Activated CD4-positive, alpha-beta T cell treated with anti-CD3 and anti-CD28 coated beads, Interleukin-10, Interleukin-2, amounts not matched to agents 100 ng/mL and 50 ng/mL, durations not matched to agents 16 hours and 8 hours (primary cell): ENCODE measurements at places on chromosomes 2 and 18.

DNA sequence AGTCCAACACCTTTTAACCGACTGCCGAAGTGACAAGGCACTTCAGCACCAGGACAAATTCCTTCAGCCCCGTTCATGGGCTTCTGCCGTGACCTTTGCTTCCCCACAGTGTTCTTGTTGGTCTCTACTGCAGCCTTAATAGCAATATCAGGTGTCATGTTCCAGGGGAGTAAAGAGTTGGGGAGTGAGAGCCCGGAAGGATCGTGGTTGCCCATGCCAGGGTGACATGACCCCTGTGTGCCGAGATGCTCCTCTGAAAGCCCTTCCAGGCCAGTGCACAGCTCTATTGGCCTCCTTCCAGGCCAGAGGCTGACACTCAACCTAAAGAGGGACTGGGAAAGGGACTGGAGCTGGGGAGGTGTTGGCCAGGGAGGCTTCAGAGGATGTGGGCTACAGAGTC is 279.2 kb downstream of the CYRIA start:
- DNase-seq = no peak

- no peak for DNase-seq
Measured at GRCh38 chr2:235580426-235581157, 86.7 kb downstream of the AGAP1 start.

DNA sequence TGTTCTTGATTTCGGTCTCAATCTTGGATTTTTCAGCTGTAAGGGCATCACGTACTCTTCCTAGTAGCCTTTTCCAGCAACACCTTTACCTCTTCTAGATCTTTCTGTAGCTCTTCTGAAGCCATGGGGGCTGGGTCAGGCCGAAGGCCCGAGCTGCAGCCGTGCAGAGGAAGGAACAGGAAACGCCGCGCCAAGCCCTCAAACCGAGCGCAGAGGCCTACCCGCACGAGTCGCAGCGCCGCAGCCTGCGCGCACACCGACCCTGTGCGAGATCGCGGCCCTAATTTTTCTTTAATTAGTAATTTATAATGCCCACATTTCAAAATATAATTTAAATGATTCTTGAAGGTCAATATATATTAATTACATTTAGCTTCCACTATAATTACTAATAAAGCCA is 483.8 kb downstream of the NUP35 start:
- no peak for DNase-seq

GRCh38 chr2:12397854-12398253 is 318.9 kb upstream of the TRIB2 start:
- no peak for DNase-seq

DNA sequence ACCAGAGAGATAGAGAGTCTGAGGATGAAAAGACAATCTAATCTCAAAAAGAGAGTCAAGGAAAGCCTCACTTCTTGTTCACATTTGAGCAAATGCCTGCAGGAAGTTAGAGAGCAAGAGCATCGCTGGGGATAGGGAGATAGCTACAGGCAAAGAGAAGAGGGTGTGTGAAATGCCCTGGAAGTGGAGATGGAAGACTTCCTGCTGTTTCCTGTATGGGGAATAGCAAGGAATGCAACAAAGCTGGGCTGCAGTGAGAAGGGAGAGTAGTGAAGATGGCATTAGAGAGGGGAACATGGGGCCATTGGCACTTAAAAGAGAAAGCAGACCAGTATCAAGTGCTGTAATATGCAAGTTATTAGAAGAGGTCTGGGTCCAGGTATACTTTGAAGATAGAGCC is 488.6 kb downstream of the METTL4 start:
- DNase-seq = no peak

DNA sequence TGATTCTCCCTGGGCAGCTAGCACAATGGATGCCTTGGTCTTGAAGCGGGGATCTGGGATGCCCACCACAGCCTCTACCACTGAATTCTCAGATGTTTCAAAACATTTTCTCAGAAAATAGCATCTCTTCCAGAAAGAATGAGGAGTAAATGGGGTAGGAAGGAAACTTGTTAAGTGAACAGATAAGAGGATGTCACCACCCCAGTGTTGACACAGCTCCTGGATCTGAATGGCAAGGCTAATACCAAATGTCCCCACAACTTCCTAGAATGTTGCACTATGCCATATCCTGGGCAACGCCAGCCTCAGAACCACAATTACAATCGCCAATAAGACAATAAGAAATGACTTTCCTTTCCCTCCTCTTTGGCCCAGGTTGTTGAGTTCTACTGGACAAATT is 177.2 kb downstream of the BCL11A start:
- DNase-seq = no peak

DNA sequence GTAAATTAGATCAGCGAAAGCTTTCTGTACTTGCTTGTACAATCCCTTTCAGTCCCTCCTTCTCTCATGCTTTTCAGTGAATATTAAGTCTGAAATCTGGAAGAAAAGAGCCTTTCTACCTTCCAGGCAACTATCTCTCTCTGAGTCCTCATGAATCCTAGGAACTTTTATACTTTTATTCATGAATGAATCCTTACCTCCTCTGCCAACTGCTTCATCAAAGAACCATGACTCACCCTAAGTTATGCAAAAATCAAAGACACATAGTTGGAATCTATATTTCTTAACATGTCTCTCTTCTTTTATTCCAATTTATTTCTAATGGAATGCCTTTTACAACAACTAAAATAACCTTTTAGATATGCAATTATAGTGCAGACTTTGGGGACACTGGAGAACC is 394.2 kb downstream of the CLIP4 start:
- DNase-seq = no peak

DNA sequence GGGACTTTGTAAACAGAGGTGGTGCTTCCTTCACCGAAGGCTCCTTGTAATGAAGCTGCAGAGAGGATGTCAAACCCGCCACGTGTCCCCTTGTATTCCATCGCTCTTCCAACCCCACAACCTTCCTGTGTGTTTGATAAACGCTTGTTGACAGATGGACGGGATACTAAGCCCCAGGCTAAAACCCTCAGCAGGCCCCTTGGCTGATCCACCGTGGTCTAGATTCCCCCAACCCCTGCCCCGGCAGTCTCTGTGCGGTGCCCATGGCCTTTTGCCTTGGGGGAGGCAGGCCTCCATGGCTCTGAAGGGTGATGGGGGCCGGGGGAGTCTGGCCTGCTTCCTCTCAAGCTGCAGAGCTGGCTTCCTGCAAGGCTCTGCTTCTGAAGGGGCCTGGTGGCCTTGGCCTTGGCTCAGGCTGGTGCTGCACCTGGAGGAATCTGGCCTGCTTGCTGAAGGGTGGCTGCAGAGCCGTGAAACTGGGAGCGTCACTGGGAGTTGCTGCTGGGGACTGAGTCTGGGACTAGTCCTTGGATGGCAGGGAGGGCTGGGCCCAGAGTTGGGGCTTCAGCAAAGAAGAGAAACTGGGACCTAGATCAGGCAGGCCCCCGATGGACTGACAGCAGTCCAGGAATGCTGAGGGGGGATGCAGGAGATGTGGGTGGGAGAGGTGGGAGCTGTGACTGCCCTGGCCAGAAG is 9.6 kb upstream of the NTSR2 start:
- no peak for DNase-seq

DNA sequence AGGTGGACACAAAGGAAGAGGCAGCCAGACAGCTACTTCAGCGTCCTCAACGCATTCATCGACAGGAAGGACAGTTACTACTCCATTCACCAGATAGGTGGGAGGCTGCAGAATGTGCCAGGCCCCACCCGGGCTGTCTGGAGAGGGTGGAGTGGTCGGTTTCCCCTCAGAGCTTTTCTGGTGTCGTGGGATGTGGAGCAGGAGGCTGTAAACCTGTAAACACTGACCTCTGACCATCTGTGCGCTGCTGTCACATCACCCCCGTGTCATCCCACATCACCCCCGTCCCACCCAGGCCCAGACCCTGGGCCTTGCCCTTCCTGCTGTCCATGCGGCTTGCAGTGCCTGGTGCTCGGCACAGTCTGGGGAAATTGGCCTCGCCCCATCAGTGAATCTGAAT is 17.1 kb downstream of the ATG4B start:
- DNase-seq = no peak

DNA sequence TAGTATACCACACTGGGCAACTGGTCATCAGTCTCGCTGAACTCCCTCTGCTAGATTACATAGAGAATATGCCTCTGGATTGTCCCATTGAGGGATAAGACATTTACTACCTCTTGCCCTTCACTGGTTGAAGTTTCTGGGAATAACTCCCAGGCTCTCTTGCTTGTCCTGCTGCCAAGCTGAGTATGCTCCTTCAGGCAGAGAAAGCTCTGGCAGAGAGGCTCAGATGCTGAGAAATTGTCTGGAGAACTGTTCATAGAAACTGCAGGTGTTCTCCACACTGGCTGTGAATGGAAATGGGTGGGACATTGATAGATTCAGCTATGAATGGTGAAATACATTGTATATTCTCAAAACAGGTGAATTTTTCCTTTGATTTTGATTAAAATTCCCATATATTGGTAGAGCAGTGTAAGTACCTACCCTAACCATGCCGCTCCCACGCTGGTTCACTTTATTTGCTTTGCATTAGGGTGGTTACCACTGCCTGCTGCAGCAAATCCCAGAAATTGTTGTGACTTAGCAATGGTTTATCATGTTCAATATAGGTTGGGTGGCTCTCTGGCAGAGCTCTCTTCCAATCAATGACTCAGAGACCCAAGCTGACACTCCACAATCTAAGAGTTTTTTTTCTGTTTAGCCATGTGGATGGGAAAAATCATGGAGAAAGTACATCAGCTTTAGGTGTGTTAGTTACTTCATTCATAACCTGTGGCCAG is 36.7 kb downstream of the FAM117B start:
- no peak for DNase-seq

- DNase-seq = no peak
Measured at GRCh38 chr2:98847853-98848252, 88.2 kb downstream of the CRACDL start.

GRCh38 chr2:92074549-92074898 is 2796.7 kb upstream of the TEKT4 start:
- DNase-seq = no peak

DNA sequence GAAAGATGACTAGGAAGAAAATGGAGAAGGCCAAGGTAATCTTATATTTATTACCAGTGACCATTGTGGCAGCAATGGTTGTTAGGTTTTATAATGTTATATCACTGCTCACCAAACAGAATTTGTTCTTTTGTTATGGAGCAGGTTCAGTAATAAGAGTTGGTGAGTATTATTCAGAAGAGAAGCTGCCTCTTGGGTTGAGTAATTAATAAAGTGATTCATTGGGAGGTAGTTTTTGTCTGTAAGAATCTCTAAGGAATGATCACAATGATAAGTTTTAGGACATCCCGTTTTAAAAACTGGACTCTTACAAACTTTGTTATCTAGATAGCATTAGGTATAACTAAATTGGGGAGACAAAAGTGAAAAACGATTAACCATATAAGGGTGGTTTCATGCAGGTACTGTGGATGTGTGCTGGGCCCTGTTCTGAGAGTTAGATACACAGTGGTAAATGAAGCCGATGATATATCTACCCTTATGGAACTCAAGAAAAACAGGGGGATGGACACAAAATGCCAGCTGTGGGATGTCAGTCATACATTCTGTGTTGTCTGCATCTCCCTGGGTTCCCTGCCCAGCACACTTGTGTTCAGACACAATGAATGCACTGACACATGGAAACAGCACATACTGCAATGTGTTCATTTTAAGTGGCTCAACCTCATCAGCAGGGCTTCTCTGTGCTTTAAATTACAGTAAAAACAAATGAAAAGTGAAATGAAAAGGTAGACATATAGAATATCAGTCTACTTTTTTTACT is 7.5 kb downstream of the MAP4K4 start:
- DNase-seq = no peak

DNA sequence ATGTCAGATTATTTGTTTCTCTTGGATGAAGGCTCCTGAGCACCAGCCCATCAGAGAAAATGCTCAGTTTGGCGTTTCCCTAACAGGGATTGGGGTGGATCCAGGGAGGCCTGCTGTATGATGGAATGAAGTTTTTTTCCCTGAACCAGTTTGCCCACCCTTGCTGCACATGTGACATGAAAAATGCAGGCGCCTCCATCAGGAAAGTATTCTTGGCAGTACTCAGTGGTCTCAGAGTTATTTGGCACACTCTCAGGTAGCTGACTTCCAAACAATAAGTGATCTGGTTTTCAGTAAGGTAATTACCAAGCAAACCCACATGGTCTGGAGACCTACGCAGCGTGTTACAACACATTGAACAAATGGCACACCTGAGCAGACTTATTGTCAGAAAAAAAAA is 254.9 kb downstream of the PAX3 start:
- no peak for DNase-seq

GRCh38 chr18:43525169-43525568 is 247.9 kb upstream of the SYT4 start:
- no peak for DNase-seq

DNA sequence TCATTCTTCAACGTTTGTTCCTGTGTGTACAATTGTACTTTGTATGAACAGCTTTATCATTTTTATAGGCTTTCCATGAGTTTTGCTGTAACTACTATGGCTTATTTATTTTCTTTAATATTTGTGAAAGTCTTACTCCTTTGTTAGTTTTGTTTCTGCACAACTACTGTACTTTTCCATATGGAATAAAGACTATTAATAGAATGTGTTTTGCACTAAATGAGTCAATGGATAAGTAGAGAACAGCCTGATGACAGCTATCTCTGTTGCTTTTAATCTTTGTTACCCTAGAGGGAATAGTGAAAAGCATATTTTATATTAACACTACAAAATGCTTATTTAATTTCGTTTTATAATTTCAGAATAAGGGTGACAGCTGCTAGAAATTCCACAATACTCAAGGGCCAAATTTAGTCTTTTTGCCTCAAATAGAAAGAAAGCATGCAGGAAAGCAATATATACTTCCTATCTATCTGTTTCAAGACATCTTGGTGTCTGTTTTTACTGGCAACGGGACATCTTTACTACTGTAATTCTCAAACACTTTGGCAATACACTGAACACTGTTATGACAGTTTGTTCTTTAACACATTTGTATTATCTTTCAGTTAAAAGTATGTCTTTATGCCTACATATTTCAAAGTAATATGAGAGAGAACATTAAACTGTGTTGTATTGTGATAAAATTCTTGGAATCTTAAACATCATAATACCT is 53.9 kb downstream of the WDSUB1 start:
- DNase-seq = no peak

- DNase-seq = no peak
Measured at GRCh38 chr2:189552991-189553404, 27.6 kb downstream of the SLC40A1 start.

DNA sequence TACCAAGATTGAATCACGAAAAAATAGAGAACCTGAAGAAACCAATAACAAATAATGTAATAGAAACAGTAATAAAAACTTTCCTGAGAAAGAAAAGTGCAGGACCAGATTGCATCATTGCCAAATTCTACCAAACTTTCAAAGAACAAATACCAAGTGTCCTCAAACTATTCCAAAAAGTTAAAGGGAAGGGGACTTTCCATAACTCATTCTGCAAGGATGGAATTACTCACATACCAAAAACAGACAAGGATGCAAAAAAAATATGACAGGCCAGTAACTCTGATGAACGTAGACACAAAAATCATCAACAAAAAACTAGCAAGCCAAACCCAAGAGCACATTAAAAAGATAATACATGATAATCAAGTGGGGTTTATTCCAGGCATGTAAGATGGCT is 172.3 kb upstream of the SLC35G4 start:
- no peak for DNase-seq

DNA sequence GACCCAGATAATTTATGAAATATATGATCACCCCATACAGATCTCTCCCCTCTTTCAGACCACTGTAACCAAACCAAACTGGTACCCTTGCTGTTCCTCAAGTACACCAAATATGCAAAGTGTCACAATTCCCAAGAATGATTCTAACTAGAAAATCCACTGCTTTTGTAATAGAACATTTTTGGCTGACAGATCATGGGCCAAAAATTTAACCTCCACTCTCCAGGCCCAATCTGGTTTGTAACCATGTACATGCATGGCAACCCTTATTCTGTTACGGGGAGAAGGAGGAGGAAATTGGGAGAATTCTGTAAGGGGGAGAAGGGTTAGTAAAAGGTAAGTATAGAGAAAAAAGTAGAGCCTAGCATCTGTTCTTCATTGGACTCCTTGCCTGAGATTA is 62.0 kb downstream of the IKZF2 start:
- DNase-seq = no peak
